ENCODE measurements at places on chromosomes 7 and 10. TPM values are rescaled to one million over a fixed set of nuclear protein-coding genes. Genes with fewer than 3 reads are reported as not detected.

DNA sequence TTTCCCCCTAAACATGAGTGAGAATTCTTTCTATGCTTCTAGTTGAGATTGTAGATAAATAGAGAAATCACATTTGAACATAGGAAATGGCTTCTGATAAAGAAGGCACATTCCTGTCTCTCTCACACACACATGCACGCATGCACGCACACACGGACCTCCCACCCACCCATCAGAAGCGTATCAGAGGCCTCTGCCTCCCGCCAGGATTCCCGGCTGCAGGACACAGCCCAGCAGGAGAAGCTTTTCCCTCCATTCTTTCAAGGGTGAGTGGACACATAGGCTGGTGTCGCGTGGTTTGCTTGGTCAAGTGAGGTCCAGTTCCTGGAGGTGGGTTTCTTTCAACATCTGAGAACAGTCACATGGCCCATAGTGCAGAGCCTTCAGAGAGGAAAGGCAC lies 34.2 kb downstream of the KLF6 start:
- DNase-seq = no peak

GRCh38 chr7:14606101-14606500 lies 296.4 kb downstream of the DGKB start:
- DNase-seq = no peak

DNA sequence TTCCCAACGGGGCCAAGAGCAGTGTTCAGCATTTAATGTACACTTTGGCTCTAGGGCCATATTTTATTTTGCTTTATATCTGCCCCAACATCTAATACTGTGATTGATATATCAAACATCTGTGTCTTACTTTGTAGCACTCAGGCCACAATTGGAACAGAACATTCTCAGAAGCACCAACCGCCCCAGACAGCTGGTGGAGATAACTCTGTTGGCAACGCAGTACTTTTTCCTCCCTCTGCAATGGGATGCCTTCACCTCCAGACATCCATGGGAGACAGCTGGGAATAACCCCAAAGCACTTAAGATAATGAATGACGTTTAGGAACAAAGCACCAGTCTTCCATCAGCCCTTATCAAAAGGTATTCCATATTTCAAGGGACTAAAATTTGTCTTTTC lies 57.4 kb downstream of the PIP4K2A start:
- peak; percentile 32 for DNase-seq

DNA sequence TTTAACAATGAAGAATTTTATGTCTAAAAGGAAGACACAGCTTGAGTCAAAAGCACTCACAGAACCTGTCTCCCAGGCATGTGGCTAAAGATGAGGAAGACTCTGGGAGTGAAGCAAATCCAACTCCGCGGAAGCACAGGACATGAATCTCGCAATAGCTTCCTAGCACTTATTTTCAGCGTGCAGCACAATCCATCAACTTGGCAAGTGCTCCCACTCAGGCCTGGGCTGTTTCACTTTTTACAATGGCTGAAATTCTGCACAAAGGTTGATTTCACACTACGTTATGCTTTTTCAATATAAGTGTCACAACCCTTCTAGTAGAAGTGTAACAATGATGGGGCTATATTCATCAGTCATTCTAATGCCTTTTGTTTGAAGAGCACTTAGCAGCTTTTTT lies 180.2 kb downstream of the XPNPEP1 start:
- no peak for DNase-seq

- no peak for DNase-seq
Observed at GRCh38 chr10:25877296-25877695, 56.7 kb upstream of the MYO3A start.

GRCh38 chr7:129609666-129610065 lies 1.9 kb upstream of the NRF1 start:
- DNase-seq = no peak

GRCh38 chr7:2970861-2971260 lies 72.8 kb downstream of the CARD11 start:
- DNase-seq = peak; percentile 23

DNA sequence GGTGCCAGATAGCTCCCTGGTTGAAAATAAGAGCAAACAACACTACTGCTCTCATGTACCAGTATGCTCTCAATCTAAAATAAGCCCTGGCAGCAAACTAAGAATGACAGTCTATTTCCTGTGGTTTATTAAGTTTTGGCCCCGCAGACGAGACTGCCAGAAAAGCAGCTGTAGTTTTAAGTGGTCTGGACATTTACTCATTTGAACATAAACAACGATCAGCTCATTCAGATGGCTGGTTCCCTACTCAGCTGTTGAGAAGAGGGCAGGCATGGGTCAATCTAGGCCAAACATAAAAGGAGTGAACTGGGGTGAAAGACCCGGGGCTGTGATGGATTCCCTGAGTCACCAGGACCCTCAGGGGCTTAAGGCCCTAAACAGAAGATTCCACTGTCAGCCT lies 4.5 kb downstream of the TRIL start:
- DNase-seq = peak; percentile 78

DNA sequence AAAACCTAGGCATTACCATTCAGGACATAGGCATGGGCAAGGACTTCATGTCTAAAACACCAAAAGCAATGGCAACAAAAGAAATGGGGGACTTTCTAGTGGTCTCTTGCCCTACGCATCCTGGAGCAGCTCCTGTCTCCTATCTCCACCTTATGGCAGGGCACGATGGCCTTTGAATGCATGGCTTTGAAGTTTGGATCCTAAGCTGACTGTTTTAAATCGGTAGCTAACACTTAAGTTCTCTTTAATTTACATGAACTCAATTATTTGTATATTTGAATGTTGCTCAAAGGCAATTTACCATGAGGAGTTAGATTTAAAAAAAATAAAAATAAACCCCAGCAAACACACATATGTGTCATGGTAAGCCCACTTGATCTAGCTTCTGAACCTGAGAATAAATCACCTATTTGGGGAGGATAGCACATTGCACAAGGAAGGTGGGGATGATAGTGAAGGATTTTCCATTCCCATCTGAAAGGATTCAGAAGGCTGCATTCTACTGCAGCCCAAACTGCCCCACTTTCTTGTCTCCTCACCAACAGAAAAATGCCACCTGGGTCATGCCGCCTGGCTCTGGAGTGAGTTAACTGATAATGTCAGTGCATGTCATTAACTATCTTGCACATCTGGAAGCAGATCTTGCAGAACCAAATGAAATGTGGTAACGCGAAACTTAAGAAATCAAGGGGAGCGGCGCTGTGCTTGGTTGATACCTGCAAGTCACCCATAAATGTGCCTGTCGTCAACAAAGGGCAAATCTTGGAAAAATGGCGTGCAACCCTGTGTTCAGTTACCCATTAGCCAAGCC lies 12.4 kb downstream of the KLF6 start:
- DNase-seq = no peak

DNA sequence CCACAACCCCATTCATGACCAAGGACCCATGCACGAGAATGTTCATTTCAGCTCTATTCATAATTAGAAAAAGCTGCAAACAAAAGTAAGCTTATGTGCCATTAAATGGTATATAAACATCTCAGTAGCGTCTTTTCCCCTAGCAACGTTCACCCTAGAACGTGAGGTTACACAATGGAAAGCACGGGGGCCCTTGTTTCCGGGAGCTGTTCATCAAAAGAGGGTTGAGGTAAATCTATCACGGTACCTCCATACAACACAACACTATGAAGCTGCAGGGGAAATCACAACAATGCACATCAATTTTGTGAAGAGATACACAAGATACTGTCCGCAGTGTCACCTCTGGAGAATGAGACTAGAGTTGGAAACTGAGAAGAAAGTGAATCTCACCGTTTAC lies 80.9 kb upstream of the DDC start:
- DNase-seq = no peak

DNA sequence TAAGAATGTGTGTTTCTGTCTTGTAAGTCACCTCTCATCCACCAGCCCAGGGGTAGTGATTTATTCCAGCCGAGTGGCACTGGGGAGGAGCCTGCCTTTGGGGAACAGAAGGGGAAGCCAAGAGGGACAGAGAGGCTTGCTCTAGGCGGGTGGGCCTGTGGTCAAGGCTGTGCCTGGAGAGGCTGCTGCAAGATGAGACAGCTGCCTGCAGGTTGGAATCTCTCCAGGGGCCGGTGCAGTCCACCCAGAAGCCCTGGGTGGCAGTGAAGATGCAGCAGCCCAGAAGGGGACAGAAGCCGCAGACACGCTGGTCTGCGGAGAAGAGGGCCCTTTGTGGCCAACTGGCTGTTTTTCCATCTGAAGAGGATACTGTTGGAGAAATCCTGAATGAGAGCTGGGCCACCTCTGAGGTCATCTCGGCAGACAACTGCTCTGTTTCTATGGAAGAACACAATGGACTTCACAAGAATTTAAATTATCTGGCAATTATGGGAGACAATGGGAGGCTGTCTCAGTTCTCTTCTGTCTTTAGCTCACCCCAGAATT lies 175.7 kb downstream of the GFRA1 start:
- DNase-seq = peak; percentile 65

DNA sequence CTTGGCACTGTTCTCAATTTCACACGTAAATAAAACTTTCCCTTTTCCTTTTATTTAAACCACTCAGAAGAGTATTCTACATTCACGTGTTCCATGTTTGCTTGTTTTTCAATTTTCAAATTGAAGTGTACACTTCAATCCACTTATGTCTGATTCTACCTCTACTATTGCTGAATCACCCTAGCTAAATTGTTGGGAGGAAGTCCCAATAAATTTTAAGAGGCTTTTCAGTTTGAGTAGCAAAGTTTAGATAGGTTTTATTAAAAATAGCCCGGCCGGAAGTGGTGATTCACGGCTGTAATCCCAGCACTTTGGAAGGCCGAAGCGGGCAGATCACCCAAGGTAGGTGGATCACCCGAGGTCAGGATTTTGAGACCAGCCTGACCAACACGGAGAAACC lies 1414.7 kb upstream of the CELF2 start:
- no peak for DNase-seq

DNA sequence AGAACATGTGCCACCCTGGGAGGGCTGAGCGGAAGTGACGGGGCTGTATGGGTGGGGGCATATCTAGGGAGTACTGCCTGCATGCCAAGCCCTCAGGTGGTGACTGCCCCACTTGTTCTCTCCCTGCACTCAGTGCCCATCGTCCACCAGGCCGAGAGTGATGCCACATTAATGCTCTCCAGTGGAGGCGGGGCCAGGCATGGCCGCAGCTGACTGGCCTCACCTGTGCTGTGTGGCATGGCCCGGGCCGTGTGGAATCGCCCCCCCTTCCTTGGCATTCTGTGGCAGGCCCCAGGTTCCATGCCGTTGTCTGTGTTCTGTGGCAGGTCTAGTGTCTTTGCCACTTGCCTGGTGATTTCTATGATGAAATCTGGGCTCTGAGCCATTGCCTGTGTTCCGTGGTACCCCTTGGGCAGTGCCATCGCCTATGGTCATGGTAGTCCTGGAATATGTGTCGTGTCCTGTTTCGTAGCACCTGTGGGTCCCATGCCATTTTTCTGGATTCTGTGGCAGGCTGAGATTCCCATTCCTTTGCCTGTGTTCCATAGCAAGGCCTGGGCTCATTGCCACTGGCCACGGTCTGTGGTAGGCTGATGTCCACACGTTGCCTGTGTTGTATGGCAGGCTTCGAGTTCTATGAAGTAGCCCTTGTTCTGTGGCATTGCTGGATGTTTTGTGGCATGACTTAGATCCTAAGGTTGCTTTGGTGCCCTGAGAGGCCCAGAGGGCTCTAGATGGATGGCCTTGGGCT lies 8.9 kb downstream of the FLNC start:
- no peak for DNase-seq

DNA sequence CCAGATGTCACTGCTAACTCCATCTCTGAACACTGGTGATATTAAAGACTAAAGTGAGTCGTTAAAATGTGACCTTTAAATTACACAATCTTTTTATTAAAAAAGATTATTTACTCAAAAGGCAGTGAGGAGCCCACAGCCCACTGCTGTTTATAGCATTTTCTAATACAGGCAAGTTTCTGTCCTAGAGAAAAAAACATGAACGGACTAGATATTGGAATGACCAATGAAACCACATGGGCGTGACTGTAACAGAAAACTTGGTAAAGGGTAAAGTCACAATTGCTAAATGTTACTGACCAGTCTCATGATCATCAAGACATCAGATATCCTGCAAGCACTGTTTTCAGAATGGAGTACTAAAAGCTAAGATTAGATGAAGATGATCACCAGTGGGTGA lies 78.7 kb downstream of the FEZF1 start:
- DNase-seq = no peak

- DNase-seq = no peak
Observed at GRCh38 chr10:18044976-18045720, 93.4 kb downstream of the SLC39A12 start.

DNA sequence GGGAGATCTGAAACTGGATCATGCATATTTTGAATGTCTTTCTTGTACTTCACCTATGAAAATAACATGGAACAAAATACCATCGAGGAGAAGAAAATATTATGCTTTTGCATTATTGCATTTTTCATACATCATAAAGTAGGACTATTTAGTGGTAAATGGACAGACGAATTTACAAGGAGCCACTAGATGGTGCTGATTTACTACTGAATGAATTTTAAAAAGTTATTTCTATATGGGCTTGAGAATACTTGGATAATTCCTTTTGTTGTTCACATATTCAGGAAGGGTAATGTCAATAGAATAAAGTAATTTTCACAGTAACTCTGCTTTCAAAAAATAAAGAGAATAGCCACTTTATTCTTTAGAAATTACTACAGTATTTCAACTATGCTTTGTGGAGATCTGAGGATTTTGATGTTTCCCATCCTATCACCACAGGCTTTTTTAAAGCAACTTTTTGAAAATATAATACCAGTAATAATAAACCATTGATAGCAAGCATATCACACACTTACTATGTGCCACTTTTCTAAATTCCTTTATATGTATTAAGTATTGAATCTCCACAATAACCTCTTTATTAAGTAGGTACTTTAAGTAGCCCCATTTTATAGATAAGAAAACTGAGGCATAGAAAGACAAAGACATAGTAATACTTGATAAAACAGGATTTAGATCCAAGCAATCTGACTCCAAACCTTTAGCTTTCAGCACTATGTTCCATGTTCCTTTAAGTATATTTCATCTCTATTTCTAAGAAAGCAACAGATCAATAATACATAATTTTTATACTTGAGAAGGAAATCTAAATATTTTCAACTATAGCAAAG lies 38.6 kb downstream of the NEBL start:
- DNase-seq = peak; percentile 61

GRCh38 chr7:15891151-15891881 lies 204.8 kb upstream of the MEOX2 start:
- peak; percentile 91 for DNase-seq

GRCh38 chr10:54666192-54666591 lies 134.8 kb downstream of the PCDH15 start:
- peak; percentile 58 for DNase-seq

LIPN gene
- not detected for total RNA-seq

ANKRD61 gene
- 0.22 TPM for total RNA-seq

ASB15 gene
- 4.6 TPM for total RNA-seq

CRTAC1 gene
- total RNA-seq = 0.27 TPM
